PC-9 (cell line): ENCODE measurements at places on chromosomes 3 and 15. TPM values are rescaled to one million over a fixed set of nuclear protein-coding genes. Genes with fewer than 3 reads are reported as not detected.

The VEPH1 gene
- total RNA-seq: 4.0 and 5.1 TPM in 2 replicates

The RPL39L gene
- 73.9 and 81.3 TPM in 2 replicates for total RNA-seq

The PLSCR5 gene
- total RNA-seq: not detected in 2 replicates

The ALPK3 gene
- 4.6 and 8.1 TPM in 2 replicates for total RNA-seq

The AGBL1 gene
- not detected in 2 replicates for total RNA-seq

The PLIN1 gene
- 1.0 and 1.3 TPM in 2 replicates for total RNA-seq

The NR2E3 gene
- total RNA-seq: 1.5 and 2.1 TPM in 2 replicates

The SPESP1 gene
- not detected in 2 replicates for total RNA-seq

The FBXW12 gene
- total RNA-seq: not detected in 2 replicates
